ENCODE measurements at places on chromosomes 2 and 18. TPM values are rescaled to one million over a fixed set of nuclear protein-coding genes. Genes with fewer than 3 reads are reported as not detected.
A peak's percentile ranks its signal among the peaks of the same experiment; 100 is the strongest.

The C2orf78 gene
- not detected for total RNA-seq

DNA sequence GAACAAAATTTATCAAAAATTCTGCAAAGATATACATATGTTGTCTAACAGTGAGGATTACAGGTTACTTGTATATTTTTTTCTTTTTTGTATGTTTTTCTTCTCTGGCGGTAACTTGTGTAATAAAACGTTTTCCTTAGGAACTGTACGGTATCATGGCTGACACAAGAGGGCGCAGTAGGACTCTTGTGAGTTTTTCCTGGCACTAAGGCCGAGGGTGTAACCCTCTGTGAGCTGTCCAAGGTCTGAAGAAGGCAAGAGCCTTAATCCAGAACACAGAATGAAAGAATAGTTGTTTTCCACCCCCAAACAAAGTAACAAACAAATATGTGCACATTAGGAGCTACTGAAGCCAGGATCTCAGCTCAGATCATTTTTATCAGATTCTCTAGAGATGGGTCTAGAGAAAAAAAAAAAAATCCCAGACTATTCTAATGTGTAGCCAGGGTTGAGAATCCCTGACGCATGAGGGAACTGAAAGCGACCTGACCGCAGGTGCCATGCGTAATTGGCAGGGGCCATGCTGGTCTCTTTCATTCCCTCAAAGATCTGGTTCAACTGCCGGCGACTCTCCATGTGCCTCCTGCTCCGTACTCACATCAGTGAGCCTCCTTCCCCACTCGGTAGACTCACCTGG lies 27.0 kb downstream of the TMEM200C start:
- no peaks in the 10 kb centered on the region for H3K27me3 ChIP-seq
- no peak overlapping the region for H3K4me3 ChIP-seq
- peak; percentile 59 for DNase-seq

GRCh38 chr2:124649001-124649400 lies 623.9 kb downstream of the CNTNAP5 start:
- H3K27ac ChIP-seq, result no peak overlapping the region
- DNase-seq, result no peak
- H3K4me1 ChIP-seq, result no peaks in the 10 kb centered on the region
- H3K36me3 ChIP-seq, result no peaks in the 10 kb centered on the region

DNA sequence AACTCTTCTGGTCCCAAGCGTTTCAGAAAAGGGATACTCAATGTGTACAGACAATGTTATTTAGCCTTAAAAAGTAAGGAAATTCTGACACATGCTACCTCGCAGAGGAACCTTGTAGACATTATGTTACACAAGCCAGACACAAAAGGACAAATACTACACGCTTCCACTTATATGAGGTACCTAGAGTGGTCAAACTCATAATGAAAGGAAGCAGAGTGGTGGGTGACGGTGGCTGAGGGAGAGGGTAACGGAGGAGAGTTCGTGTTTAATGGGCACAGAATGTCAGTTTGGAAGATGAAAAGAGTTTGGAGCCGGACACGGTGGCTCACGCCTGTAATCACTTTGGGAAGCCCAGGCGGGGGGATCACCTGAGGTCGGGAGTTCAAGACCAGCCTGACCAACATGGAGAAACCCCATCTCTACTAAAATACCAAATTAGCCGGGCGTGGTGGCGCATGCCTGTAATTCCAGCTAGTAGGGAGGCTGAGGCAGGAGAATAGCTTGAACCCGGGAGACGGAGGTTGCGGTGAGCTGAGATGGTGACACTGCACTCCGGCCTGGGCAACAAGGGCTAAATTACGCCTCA lies 1.4 kb downstream of the MCM6 start:
- peak overlapping the region; percentile 82 for H3K4me3 ChIP-seq
- H3K27ac ChIP-seq, result no peak overlapping the region
- H3K36me3 ChIP-seq, result peaks cover 16% of the 10 kb centered on the region
- no peaks in the 10 kb centered on the region for H3K27me3 ChIP-seq
- H3K4me1 ChIP-seq, result peaks cover 17% of the 10 kb centered on the region

Measured in lower lobe of right lung (tissue), 2 donors.